ENCODE measurements at places on chromosomes 3 and 15.

GRCh38 chr3:60131618-60132017, 1081.8 kb upstream of the CFAP20DC start:
- DNase-seq = no peak

GRCh38 chr15:56208641-56209155, 35.0 kb downstream of the RFX7 start:
- no peak for DNase-seq

DNA sequence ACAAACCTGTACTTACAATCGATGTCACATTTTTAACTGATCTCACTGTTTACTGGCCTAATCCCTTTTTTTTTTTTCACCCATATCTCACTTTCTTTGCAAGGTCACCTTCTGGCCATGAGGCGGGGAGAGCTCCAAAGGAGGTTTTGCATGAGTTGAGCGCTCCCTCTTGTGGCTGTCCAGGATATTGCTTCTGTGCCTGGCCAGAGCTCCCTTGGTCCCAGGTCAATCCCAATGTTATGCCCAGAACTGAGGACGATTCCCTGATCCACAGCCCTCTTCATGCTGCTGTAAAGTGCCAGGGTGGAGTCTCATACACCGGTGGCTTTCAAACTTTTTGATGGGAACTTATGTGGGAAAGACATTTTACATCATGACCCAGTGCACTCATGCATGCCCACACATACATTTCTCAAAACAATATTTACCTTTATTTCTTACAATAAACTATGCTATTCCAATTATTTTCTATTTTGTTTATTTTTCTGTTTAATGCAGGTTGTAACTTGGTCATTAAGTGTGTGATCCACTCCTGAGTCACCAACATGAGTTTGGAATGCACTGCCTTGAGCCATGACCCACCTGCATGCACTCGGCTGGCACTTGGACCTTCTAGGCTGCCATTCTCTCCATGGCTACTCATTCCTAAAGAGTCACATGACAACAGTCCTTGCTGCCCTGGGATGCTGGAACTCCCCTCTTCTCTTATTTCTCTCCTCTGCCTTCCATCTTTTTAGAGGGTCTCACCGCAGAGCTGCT, 9.6 kb upstream of the SST start:
- DNase-seq = peak; percentile 13

- DNase-seq = no peak
These were observed 31.4 kb downstream of the CTDSPL start for GRCh38 chr3:37892927-37893600.

GRCh38 chr3:126257174-126257573, 76.8 kb upstream of the ALDH1L1 start:
- DNase-seq = no peak

DNA sequence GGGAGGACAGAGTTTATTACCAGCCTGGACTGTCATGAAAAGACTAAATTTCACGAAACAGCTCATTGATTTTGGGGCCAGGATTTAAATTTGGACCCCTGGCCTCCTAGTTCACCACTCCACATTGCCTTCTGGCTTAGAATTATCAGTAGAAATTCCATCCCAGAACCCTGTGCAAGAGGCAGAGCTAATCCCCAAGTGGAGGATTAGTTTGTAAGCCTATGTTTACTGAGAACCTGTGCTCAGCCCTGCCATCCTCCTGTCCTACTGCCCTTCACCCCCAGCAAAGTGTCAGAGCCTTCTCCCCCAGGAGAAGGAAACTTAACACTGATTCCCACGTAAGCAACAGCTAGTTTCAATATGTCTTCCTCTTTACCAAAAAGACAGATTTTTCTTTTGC, 99.4 kb downstream of the SST start:
- no peak for DNase-seq

- no peak for DNase-seq
These were observed 277.9 kb downstream of the FHIT start for GRCh38 chr3:60973321-60973720.

DNA sequence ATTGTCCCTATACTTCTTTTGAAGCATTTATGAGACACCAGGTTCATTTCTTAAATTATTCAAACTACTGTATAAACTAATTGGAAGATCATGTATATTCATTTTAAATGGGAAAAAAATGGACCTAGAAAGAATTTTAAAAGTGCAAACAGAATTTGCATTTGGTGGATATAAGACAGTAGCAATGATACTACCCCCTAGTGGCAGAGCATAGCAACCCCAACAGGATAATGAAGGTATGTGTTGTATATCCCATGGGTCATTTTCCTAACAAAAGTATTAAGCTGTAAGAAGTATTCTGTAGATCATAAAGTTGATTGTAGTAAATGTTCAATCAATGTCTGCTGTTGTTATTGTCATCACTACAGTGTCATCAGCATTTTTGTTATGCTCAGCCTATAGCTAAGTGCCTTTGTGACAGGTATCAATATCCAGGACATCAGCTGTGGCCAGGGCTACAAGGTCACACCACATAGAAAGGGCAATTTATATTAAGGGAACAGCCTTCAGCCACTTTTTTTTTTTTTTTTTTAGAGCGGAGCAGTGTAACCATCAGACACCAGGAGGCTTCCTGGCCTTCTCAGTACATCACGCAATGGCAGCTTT, 175.8 kb downstream of the FOXB1 start:
- no peak for DNase-seq

- DNase-seq = peak; percentile 9
These were observed 22.7 kb upstream of the IREB2 start for GRCh38 chr15:78415284-78415683.

- DNase-seq = no peak
These were observed 456.0 kb downstream of the TUSC7 start for GRCh38 chr3:117165601-117166051.

DNA sequence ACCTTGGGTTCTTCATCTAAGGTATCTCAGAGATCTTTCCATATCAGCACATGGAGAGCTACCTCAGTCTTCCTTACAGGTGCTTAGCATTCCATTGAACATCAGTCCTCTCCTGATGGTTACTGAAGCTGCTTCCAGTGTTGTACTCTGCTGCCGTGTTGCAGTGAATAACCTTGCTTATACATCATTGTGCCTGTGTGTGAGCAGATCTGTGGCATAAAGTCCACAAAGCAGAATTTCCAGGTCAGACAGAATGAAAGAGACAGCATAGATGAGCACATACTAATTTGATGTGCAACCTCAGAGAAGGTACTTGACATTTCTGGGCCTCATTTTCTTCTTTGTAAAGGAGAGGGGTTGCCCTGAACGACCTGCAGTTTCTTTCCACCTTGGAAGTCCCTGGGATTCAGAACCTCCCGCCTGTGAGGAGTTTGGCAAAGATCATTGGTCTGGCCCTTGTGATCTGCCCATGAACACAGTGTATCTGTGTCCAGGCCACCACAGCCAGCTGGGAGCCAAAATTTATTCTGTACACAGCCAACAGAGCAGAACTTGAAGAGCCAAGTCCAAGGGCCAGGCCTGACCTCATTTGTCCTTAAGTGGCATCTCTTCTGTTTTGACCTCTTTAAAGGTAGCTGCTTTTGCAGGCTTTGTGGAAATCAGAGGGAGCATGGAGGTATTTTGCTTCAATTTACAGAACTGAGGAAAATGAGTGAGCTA, 57.2 kb upstream of the SLC7A14 start:
- DNase-seq = peak; percentile 20

- DNase-seq = no peak
These were observed 178.8 kb upstream of the SNTN start for GRCh38 chr3:63473641-63474166.

GRCh38 chr3:43001094-43001553, 22.0 kb downstream of the GASK1A start:
- no peak for DNase-seq

DNA sequence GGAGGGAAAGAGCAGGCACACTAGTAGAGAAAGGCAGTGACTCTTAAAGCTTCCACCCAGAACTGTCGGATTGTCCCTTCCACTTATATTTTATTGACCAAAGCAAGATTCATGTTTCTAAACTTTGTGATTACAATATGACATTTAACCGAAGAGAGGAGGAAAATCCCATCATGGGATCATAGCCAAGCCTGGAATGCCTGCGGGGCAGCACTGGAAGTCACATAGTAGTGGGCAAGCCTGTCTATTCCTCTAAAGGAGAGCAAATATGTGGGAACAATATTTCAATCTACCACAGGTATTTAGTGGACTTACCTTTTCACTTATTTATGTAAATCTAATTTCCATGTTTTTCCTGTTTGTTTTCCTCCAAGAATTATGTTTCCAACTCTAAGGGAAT, 3.8 kb upstream of the TMOD3 start:
- no peak for DNase-seq

- no peak for DNase-seq
These were observed 148.4 kb downstream of the ADAMTS17 start for GRCh38 chr15:100193277-100193860.

DNA sequence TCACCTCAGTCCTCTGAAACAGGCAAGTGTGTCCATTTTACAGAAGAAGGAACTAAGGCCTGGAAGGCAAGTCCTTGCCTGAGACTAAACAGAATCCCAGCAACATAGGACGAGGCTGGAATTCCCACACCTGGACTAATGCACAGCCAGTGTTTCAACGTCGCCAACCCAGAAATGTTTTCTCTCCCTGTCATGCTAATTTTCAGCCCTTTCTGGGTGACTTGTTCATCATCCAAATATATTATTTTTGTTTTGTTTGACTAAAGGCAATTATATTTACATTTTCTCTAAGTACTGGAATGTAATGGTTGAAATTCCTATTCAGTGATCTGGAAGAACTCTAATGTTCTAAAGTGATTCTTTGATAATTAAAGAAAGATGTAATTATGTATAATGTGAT, 51.8 kb downstream of the BTD start:
- DNase-seq = no peak

DNA sequence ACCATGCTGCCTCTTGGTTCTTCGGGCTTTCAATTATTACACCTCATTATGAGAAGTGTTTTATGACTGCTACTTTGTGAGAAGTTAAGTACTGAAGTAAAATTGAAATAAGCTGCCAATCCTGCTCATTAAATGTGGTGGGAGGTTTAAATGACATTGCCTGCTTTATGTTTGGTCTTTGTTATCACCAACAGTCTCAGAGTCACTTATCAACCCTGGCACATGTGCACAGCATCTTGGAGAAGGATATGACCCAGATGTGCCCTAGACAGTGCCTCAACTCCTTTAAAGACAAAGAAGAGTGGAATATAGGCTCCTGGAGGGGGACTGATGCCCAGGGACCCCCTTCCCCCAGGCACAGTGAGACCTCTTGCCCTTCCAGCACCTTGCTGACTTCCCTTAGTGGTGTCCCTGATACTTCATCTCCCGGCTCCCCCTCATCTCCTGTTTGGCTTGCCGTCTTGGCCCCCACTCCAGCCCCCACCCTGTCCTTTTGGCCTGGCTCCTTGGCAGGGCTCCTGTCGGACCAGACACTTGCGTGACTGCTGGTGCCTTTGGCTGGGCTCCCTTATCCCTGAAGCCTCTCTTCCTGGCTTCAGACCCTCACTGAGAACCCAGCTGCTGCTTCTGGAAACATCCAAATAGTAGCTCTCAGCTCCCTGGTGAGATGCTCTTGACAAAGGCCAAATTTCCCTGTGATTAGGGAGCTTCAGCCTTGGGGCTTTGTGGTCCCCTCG, 39.8 kb downstream of the ARHGAP31 start:
- DNase-seq = no peak

DNA sequence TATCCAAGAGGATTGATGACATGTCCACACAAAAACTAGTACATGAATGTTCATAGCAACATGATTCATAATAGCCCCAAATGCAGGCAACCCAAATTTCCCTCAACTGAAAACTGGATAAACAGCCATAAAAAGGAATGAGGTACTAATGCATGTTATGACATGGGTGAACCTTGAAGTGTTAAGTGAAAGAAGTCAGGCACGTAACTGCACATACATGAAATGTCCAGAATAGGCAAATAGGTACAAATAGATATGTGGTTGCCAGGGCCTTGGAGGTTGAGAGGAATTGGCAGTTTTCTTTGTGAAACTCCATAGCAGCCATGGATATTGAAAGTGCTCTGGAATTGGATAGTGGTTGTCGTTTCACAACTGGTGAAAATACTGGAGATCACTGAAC, 52.2 kb upstream of the CCR4 start:
- DNase-seq = no peak

- no peak for DNase-seq
These were observed 12.1 kb downstream of the ZDHHC19 start for GRCh38 chr3:196198771-196199753.

DNA sequence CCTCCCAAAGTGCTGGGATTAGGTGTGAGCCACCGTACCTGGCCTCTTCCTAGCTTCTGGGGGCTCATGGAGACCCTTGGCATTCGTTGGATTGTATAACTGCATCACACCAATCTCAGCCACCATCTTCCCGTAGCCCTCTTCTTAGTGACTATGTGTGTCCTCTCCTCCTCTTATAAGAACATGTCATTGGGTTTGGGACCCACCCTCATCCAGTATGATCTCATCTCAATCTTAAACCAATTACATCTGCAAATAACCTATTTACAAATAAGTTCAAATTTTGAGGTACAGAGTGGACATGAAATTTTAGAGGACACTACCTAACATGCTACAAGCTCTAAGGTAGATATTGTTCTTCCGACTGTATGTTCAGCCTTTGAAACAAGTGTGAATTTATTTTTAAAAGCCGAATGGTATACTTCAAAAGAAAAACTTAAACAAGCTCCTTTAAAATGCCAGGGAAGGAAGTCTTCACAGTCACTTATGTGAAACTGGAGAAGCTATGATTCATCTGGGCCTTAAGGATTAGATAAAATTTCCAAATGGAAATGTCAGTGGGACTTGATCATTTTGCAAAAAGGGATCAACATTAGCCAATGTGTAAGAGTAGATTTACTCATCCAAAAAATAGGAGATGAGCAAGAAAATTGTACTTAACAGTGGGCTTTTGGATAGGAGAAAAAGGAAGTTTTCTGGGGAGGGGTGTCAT, 225.7 kb downstream of the MEX3B start:
- no peak for DNase-seq

DNA sequence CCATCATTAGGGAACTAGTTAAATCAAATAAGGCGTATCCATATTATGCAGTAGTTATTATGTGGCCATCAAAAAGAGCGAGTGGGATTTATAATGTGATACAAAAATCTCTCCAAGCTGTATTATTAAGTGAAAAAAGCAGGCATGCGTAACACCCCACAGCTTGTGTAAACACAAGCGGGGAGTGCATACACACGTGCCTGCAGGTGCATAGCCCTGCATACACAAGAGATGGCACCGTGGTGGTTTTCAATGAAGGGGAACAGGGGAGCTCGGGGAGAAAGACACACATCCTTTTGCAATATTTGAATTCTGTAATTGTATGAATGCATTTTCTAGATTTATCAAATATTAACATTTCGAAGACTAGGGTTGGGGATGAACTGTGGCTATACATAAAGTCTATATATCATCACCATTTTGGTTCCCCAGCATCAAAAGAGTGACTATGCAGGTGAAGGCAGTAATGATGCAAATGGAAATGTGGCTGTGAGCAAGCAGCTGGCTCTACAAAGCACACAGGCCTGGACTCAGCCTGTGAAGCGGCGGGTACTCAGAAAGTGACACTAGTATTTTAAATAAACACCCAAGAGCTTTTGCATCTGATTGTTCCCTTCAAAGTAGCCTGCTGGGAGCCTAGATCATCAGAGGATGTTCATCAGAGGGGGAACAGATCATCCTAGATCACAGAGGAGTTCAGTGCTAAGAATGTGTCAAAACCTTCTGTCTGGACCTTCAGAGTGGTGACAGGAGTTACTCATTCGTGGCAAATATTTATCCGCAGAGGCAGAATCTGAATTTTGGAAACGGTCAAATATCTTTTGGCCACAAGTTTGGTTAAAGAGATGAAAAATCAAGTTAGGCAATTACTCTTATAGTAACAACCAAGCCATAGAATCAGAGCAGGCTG, 9.4 kb upstream of the KIF7 start:
- DNase-seq = no peak

GRCh38 chr3:52796411-52796810, 1.8 kb downstream of the ITIH3 start:
- DNase-seq = no peak

- peak; percentile 20 for DNase-seq
These were observed 3.5 kb downstream of the FURIN start for GRCh38 chr15:90871716-90872485.

Data from hypothalamus (tissue), 51 donors.